ENCODE measurements at places on chromosomes 3 and 15.

- no peak for DNase-seq
These were observed 26.4 kb downstream of the ANXA2 start for GRCh38 chr15:60371175-60372051.

- no peak for DNase-seq
These were observed 1.0 kb downstream of the LRCH3 start for GRCh38 chr3:197791892-197792647.

GRCh38 chr3:90007778-90008499 lies 900.5 kb downstream of the EPHA3 start:
- DNase-seq: no peak

GRCh38 chr3:188954590-188955208 lies 217.1 kb upstream of the TPRG1 start:
- DNase-seq: peak; percentile 87

GRCh38 chr3:151707216-151707615 lies 26.5 kb upstream of the AADACL2 start:
- DNase-seq: no peak

GRCh38 chr3:35718921-35719320 lies 79.6 kb downstream of the ARPP21 start:
- DNase-seq: no peak

GRCh38 chr3:16994854-16995525 lies 110.2 kb downstream of the PLCL2 start:
- DNase-seq: no peak

GRCh38 chr3:104556372-104557078 lies 810.2 kb upstream of the ALCAM start:
- DNase-seq: no peak

- no peak for DNase-seq
These were observed 491.1 kb upstream of the NR2F2 start for GRCh38 chr15:95839367-95839782.

DNA sequence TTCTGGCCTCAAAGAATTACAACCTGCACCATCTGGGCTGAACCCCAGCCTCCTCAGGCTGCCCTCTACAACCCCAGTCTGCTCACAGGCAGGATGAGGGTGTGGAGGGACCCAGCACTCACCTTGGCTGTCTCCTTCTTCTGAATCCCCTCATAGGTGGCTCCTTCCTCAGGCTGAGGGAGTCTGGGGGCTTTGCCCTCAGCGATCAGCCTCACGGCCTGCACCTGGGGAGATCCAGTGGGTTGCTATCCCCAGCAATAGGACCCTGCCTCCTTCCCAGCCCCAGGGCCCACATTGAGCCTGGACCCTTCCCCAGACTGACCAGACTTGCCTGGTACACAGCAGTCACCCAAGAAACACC lies 25.1 kb downstream of the ALDH1L1 start:
- no peak for DNase-seq

DNA sequence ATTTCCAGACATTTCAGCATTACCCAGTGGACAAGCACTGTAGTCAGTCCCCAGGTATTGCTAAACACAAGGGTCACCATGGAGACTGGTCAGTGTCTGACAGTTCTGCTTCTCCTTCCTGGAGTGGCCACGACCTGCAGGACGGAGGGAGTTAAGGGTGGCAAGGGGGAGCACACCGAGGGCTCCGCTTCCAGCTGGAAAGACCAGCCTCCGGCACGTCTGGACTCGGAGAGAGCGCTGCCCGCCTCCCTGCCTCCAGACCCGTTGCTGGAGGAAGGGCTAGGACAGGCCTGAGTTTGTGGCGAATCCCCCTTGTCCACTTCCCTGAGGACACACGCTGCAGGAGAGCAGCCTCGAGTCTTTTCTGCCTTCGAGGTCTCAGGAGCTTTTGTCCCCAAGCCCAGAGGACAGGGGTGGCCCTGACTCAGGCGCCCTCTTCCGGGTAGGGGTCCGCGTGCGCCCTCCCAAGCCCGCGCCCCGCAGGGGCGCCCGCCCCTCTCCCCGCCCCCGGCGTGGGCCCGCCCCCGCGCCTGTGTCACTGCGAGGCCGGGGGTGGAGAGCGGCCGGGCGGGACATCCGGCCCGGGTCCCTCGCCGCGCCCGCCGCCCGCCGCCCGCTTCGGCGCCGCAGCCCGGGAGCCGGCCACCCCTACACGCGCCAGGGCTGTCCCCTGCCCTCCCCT lies at the start of gene CHST14:
CHST14 (plus strand) TSS at position 562 of the 682 bp plus-strand sequence. CDS start 230 bp downstream, outside the sequence.
- DNase-seq: peak; percentile 92

- DNase-seq: no peak
These were observed 188.0 kb downstream of the PEX5L start for GRCh38 chr3:179848711-179849110.

- DNase-seq: no peak
These were observed 52.5 kb downstream of the RAB11A start for GRCh38 chr15:65921780-65922179.

- DNase-seq: no peak
These were observed 48.9 kb upstream of the ZDHHC23 start for GRCh38 chr3:113898892-113899291.

Measured in kidney (tissue), 22 donors.